Cortex of kidney (tissue), 1 donor: ENCODE measurements at places on chromosomes 16 and 17.

GRCh38 chr17:66706851-66707450, 128.0 kb upstream of the CACNG5 start:
- DNase-seq, result no peak

GRCh38 chr17:31085563-31085962, 9.2 kb upstream of the NF1 start:
- no peak for DNase-seq

DNA sequence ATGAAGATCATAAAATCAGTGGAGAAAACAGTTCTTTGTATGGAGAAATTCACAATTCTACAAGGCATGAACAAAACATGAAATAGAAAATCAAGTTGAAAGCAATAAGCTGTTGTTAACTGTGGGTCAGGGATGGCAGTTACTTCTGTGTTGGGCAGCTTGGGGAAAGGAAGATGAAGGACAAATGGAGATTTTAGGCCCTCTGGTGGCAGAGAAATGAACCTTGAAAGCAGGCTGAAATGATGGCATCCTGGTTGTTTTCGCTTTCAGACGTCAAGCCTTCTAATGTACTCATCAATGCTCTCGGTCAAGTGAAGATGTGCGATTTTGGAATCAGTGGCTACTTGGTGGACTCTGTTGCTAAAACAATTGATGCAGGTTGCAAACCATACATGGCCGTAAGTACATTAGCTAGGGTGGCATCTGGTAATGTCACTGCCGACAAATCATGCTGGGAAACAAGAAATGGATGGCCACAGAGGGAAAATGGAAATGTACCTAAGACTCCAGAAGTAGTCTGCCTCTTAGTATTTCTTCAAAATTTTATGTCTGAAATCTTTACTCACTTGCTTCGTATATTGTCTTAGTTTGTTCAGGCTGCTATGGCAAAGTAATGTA, 108.9 kb downstream of the MAP2K6 start:
- no peak for DNase-seq

DNA sequence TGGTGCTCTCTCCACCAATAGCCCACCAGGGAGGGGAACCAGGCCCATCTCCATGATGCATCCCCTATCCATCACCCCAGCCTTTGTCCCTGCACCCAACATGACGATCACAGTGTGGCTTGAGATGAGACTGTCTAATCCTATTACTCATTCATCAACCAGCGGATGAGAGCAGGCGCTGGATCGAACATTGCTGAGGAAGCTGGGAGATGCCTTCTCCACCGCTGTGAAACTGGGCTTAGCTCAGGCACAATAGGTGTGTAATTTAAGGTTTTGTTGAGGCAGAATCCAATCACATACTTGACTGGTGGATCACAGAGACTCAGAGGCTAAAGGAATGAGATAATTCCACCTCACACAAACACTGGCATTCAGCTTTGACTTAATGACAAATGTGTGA, 64.6 kb upstream of the IRX3 start:
- DNase-seq, result no peak

DNA sequence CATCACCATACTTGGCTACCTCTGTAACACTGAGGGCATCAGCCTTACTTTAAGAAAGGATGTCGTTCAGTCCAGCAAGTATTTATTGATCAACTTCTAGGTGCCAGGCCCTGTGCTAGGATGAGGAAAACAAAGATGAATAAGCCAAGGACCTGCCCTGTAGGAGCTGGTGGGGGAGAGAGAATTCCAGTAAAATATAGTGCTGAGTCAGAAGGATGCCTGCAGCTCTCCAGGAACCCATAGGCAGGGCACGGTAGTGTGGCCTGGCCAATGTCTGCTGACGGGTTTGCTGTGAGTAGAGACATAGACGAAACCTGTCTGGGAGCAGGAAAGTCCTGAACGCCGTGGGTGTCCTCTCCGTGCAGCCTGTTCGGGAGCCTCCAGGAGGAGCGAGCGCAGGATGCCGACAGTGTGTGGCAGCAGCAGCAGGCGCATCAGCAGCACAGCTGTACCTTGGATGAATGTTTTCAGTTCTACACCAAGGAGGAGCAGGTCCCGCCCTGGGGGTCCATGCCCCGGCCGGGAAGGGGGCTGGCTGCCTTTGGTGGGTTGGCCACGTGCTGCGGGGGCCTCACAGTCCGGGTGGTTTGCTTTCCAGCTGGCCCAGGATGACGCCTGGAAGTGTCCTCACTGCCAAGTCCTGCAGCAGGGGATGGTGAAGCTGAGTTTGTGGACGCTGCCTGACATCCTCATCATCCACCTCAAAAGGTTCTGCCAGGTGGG, 55.6 kb downstream of the USP43 start:
- no peak for DNase-seq

GRCh38 chr17:39968761-39969160, 6.0 kb downstream of the GSDMA start:
- no peak for DNase-seq

- no peak for DNase-seq
Measured at GRCh38 chr17:77434136-77435114, 293.7 kb downstream of the SEC14L1 start.

- DNase-seq, result no peak
Measured at GRCh38 chr17:1384905-1385435, 15.1 kb downstream of the YWHAE start.

DNA sequence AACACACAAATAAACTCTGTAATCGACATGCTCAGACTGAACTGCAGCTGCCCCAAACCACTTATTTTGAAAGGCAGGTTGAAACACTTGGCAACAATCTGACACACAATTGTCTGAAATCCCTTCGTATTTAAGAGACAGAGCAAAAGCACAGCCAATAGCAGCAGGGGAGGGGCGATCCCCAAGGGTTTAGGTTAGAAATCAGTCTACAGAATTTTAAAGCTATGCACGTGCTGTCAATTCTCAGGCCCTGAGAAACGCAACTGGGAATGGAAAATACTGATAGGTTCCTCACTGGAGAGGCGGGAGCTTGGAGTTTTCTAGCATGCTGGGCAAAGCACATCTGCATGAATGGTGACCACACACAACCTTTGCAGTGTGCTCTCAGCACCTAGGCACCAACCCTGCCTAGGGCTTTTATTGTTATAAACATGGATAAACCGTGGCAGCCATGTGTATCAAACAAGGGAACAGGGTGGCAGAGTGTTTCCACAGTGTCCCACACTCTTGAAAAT, 168.0 kb downstream of the AATF start:
- DNase-seq, result no peak

GRCh38 chr16:17747081-17747756, 276.5 kb upstream of the XYLT1 start:
- DNase-seq, result no peak

- no peak for DNase-seq
Measured at GRCh38 chr17:49618028-49618611, 42.4 kb downstream of the NXPH3 start.

DNA sequence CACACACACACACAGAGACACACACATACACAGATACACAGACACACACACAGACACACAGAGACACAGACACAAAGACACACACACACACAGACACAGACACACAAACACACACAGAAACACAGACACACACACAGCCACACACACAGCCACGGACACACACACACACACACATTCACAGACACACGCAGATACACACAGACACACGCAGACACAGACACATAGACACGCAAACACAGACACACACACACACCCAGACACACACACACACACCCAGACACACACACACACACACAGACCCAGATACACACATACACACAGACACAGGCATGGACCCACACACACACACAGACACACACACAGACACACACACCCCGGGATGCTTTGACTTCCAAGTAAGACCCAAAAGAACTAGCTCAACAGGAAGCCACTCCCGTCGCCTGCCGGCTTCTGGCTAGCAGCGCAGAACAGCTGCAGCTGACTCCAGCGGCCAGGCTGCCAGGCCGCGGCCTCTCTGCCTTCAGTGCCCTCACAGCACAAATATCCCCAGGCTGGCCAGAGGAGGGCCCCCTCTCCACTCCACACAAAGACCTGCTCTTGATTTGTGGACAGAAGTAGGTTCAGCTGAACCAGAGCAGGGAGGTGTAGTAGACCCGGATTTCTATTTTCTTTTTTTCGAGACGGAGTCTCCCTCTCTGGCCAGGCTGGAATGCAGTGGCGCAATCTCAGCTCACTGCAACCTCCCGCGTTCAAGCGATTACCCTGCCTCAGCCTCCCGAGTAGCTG, 6.0 kb upstream of the CHRNE start:
- no peak for DNase-seq

DNA sequence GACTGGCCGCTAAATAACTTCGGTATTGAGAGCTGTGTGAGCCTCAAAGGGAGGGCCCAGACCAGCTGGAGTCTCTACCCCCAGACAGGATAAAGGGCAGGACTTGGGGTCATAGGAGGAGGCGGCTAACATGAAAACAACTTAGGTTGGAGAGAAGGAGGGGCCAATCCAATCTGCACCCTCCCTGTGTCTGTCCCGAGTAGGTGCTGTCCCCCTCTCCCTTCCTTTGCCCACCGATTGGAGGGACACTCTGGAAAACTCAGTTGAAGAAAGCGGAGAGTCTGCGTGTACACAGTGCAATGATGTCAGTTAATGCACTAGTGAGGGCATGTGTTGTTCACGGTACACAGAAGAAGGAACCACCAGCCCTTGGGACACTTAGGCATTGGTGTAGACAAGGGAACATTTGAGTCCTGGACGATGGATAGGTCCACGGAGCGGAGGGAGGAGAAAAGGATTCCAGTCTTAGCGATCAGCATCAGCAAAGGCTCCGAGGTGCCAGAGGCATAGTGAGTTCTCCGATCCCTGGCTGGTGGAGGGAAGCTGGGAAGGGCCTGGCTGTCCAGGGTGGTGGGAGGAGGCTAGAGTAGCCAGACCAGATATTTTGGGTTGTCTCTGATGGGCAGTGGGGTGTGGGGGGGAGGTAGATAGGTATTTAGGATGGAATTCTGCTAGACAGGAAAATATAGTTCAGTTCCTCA, 761 bp downstream of the NOL3 start:
- DNase-seq, result no peak

DNA sequence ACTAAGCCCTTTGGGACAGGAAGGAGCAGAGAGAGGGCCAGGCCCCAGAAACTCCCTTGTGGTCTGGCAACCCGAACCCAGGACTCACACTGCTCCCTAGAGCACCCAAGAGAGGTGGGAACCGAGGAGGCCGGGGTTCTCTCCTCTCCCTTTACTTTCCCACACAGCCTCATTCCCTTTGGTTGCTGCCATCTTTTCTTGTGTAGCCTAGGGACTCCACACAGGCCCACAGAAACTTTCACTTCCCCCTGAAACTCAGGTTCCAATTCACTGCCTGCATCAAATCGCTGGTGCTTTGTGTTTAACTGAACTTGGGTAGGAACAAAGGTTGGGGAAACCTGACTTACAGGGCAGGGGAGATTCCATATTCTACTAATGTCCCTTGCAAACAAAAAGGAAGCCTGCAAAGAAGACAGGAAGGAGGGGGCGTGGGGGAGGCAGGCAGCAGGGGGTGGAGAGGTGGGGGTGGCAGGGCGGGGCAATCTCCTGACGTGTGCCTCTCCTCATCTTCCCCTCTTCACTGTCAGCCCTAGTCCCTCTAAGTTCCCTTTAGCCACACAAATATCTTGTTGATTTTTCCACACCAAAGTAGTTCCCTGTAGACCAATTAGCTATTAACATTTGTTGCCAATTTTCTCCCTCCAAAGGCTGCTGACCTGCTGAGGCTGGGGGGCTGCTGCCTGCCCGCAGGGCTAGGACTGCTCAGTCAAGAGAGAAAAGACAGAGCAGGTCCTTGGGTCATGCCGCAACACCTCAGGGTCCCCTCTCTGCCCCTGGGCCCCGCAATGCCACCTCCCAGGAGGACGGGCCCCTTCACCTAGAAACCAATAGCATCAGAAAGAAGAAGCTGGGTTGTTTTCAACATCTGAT, 8.0 kb downstream of the ST3GAL2 start:
- DNase-seq, result no peak

DNA sequence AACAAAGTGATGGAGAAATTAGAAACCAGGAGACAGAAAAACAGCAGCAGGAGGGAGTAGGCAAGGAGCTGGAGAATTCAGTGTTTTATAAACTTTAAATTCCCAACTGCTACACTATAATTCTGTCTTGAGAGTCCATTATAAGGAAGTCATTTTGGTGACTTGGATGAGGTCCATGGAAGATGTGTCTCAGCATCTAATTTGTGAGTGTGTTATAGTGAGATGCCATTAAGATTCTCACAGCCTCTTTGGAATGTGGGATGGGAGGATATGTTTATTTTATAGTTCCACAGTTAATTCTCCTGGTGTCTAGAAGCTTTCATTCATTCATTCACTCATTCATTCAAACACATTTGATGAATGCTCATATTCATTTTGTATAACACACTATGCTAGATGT, 206.0 kb upstream of the MYOCD start:
- DNase-seq, result no peak

GRCh38 chr17:33038740-33039139, 47.1 kb downstream of the SPACA3 start:
- no peak for DNase-seq

- no peak for DNase-seq
Measured at GRCh38 chr17:47700471-47701449, 6.8 kb downstream of the TBKBP1 start.

- DNase-seq, result no peak
Measured at GRCh38 chr17:51427856-51428255, 167.5 kb downstream of the UTP18 start.

DNA sequence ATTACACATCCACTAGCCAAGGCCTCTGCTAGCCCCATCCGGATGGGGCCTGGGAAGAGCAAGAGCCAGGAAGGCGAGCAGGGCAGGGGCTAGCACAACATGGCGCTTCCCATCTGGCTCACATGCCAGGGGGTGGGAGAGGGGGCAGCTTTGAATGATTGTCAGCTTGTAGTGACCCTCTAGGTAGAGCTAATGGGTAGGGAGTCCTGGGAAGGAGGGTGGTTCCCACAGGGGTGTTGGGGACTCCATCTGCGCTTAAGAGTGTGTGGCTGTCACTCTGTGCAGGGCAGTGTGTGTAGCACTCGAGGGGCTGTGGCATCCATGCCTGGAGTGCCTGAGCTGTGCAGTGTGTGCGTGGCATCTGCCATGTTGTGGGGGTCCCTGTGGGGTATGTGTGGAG, 24.5 kb downstream of the ARHGAP23 start:
- no peak for DNase-seq

DNA sequence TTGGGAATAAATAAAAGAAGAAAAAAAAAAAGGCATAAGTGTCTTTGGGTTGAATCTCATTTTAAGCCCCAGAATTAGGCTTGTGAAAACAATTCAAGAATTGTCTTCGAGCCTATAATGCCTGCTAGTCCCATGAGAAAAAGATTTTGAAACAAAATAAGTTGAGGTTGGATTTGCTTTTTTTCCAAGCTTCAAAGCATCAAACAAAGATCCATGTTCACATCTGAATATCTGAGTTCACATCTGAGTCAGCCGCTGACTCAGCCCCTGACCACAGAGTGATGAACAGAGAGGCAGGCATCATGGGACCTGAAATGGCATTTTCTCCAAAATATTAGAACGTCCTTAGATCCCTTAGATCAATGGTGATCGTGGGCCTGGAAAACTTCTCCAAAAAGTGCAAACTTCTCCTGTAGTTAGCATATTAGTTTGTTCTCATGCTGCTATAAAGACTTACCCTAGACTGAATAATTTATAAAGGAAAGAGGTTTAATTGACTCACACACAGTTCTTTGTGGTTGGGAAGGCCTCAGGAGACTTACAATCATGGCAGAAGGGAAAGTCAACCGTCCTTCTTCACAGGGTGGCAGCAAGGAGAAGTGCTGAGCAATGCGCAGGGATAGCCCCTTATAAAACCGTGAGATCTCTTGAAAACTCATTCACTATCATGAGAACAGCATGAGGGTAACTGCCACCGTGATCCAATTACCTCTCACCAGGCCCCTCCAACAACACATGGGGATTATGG, 294.6 kb upstream of the HSBP1 start:
- no peak for DNase-seq
